ENCODE measurements at places on chromosomes 3 and 15. TPM values are rescaled to one million over a fixed set of nuclear protein-coding genes. Genes with fewer than 3 reads are reported as not detected.

The CASR gene
- 0.21 TPM for total RNA-seq

DNA sequence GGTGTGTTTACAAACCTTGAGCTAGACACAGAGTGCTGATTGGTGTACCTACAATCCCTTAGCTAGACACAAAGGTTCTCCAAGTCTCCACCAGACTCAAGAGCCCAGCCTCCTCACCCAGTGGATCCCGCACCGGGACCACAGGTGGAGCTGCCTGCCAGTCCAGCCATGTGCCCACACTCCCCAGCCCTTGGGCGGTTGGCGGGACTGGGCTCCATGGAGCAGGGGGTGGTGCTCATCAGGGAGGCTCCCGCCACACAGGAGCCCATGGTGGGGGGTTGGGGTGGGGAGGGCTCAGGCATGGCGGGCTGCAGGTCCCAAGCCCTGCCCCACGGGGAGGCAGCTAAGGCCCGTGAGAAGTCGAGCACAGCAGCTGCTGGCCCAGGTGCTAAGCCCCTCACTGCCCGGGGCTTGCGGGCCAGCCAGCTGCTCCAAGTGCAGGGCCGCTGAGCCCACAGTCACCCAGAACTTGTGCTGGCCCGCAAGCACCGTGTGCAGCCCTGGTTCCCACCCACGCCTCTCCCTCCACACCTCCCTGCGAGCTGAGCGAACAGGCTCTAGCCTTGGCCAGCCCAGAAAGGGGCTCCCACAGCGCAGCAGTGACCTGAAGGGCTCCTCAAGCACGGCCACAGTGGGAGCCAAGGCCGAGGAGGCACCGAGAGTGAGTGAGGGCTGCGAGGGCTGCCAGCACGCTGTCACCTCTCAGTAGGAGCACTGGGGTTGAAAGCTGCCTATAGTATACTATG lies 43.7 kb downstream of the CASR start:
- DNase-seq = no peak

DNA sequence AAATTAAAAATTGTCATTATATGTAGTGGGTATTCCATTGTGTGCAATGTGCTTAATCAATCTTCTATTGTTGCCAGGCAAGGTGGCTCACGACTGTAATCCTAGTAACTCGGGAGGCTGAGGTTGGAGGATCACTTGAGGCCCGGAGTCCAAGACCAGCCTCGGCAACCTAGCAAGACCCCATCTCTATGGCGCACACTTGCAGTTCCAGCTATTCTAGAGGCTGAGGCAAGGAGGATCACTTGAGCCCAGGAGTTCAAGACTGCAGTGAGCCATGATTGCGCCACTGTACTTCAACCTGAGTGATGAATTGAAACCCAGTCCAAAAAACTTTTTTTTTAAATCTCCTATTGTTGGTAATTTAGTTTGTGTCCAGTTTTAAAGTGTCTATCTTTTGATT lies 33.4 kb upstream of the ABHD2 start:
- no peak for DNase-seq

The DIS3L gene
- total RNA-seq = 36.9 TPM

DNA sequence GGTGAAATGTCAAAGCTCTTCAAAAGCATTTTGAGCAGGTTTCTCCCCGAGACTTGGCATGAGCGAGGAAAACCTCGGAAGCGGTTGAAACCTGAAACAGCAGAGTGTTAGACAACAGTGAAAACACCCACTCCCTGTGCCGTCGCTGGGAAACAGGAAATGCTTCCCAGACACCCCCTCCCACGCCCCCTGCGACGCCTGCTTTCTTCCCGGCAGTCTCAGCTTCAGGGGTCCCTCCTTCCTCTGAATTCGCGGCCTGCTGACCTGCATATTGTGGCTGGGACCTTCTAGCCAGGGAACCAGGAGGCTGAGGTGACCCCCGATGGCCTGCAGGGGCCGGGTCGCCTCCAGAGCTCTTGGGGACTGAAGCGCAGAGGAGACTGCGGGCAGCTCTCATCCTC lies 250.6 kb upstream of the LYSMD4 start:
- DNase-seq = no peak

- no peak for DNase-seq
Measured at GRCh38 chr3:8886546-8886945, 76.7 kb downstream of the RAD18 start.

The SLC22A13 gene
- total RNA-seq = 0.66 TPM

- no peak for DNase-seq
Measured at GRCh38 chr15:69871511-69872134, 226.1 kb downstream of the TLE3 start.
